ENCODE measurements at places on chromosomes 6 and 20.

DNA sequence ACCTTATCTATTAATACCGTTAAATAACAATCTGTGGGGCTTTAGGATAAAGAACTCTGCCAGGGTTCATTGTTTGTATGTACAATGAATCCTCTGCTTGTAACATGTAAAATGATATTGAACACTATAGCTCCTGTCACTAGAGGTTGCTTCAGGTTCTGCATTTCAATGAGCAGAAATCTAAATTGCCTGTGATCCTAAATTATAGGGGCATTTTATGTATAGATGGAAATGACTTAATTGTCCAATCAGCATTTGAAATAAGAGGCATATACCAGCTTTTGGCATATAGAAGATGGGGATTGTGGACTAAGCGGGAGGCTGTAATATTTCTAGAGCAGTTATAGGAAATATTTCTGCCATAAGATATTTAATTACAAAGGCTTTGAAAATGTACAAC, 2.0 kb downstream of the NCOA3 start:
- DNase-seq, result no peak

DNA sequence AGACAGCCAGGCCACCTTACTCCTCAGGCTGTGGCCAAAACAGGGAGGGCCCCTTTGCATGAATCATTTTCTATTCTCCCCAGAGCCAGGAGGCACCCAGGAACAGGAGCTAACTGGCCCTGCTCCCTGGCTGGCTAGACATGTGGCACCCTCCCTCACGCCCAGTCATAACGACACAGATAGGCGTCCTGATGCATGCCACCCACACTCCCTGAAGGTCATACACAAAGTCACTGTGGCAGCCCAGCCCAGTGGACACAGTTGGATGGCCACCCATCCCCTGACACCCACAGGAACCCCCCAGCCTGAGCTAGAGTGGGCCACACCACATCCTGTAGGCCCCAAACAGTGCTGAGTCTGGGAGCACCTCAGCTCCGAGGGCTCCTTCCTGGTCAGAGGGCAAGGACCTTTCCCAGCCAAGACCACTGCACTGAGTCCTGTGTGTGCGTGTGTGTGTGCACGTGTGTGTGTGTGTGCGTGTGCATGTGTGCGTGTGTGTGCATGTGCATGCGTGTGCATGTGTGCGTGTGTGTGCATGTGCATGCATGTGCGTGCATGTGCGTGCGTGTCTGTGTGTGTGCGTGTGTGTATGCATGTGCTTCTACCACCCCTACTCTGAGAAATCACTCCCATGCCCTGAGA, 21.6 kb downstream of the TFEB start:
- no peak for DNase-seq

- DNase-seq, result no peak
Observed at GRCh38 chr20:12207875-12208274, 290.2 kb downstream of the BTBD3 start.

DNA sequence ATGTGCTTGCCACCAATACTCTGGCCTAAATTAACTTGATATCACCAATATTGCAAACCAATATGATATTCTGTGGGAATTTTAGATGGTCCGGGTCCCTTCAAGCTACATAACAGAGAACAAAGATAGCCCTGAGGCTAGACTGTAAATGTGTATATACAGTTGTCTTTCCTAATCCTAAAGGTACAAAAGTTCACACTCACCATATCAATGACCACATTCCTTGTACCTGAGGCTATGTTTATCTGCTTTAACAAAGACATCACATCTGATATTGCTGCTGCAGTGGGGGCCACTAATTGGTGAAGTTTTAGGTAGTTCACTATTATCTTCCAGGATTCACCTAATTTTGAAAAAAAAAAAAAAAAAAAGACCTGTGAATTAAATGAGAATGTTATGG, 38.6 kb upstream of the VGLL2 start:
- DNase-seq, result no peak

DNA sequence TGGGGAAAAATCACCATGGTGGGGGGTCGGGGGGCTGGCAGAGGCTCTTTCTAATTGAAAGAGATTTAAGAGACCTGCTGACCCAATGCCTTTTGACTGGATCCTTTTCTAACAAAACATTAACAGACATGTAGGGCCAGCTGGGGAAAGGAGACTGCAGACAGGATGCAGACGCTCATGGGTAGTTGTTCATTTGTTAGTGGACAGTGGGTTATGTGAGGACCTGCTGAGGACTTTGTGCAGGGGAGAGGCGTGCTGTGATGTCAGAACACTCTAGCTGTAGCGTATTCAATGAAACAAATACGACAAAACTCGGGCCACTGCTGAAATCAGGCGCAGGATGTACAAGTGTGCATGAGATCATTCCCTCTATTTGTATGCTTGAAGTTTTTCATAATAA, 1.2 kb downstream of the IP6K3 start:
- no peak for DNase-seq

DNA sequence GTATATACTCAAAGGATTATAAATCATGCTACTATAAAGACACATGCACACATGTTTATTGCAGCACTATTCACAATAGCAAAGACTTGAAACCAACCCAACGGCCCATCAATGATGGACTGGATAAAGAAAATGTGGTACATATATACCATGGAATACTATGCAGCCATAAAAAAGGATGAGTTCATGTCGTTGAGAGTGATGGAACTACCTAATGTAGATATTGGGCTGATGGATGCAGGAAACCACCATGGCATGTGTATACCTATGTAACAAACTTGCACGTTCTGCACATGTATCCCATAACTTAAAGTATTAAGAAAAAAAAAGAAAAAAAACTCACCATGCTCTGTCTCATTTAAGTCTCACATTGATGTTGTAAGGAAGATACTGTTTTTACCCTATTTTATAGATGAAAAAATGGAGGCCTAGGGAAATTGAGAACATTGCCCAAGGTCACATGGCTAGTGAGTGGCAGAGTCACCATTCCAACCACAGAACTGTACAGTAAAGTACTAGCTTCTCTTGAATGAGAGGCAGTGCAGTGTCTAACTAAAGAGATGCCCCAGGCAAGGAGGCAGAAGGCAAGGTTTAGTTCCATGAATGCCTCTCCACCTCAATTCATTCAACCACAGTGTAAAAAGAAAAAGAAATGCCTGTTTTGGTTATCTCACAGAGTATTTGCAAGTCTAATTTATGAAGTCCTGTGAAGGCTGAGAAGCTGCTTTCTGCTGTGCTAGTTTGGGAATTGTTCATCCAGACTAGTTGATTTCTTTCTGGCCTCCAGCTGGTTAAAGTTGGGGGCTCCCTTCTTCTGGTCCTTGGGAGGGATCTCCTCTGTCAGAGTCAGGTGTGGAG, 68.2 kb downstream of the FIG4 start:
- no peak for DNase-seq

DNA sequence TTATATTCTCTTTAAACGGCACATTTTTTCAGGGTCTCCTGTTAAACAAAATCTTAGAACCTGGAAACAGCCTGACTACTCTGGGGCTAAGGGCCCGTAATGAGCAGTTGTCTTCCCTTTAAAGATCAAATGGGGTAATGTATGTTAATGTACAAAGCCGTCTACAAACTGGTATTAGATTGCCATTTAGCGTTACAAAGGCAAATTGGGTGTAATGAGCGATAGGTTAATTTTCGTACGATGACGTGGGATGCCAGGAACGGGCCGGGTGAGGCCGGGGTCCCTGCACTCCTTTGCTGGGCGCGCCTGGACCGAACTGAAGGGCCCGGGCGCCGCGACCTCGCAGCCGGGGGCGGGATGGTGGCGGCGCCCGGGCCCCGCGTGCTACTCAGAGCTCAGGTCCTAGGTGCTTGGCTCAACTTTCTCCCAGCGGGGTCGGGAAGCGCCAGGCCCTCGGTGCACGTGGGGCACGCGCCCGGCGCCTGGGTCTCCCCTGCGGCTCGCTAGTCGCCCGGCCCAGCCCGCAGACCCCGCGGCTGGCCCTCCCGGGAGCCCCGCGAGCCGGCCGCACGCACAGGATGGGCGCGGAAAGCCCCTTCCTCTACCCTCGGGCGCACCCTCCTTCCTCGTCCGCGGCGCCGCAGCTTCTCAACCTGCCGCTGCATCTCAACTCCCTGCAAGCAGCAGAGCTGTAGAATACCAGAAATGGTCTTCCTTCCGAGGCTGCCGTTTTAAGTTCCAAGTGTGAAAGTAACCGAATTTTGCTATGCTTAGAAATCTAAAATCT, 5.9 kb downstream of the NKX2-4 start:
- no peak for DNase-seq

DNA sequence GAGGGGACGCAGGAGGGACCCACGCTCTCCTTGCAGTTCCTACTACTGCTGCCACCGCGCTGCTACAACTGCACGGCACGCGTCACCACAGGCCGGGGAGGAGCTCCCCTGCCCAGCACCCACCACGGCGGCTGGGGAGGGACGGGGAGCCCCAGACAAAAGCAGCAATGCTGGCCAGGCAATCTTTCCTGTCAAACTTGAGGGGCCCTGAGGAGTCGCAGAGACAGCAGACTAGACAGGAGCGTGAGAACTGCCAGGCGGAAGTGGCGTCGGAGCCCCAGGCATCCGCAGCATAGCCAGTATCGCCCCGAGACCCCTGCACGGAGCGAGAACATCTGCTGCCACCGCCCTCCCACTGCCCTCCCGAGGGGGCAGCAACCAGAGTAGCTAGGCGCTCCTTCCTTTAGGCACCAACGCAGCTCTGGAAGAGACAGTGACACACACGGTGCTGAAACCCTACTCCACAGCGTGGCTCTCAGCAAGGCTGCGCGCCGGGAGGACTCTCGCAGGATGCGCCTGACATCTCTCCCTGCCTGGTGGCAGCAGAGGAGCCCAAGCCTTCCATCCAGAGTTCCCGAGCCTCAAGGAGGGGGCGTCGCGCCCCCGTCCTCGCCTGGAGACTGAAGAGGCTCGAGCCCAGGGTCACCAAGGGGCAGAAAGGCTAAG, 2.2 kb downstream of the TAF4 start:
- no peak for DNase-seq

- DNase-seq, result no peak
Observed at GRCh38 chr20:58901488-58902402, 49.2 kb downstream of the GNAS start.
